ENCODE measurements at places on chromosomes 7 and 10. TPM values are rescaled to one million over a fixed set of nuclear protein-coding genes. Genes with fewer than 3 reads are reported as not detected.
A peak's percentile ranks its signal among the peaks of the same experiment; 100 is the strongest.

DNA sequence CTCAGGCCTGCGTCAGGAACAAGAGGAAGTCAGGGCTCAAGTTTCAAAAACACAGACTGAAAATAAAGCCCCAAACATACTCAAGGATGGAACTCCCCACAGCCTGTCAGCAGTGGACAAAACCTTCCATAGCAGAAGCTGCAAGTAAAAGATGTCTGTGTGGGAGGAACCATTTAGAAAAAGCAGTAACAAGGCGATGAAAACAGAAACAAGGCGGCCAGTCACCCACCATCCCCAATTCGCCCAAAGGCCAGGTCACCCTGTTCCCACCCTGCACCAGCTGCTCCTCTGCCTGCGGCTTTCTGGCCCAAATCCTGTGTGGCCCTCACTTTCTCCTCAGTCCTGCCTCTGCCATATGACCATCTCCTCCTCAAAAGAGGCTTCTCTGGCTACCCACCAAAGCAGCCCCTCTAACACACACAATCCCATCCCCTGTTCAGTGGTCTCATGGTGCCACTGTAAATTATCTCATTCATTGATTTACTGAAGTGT lies 27.8 kb downstream of the KCNMA1 start:
- no peaks in the 10 kb centered on the region for H3K36me3 ChIP-seq
- H3K27ac ChIP-seq = peak overlapping the region; percentile 35
- DNase-seq = no peak
- H3K4me3 ChIP-seq = no peak overlapping the region
- H3K27me3 ChIP-seq = no peaks in the 10 kb centered on the region

DNA sequence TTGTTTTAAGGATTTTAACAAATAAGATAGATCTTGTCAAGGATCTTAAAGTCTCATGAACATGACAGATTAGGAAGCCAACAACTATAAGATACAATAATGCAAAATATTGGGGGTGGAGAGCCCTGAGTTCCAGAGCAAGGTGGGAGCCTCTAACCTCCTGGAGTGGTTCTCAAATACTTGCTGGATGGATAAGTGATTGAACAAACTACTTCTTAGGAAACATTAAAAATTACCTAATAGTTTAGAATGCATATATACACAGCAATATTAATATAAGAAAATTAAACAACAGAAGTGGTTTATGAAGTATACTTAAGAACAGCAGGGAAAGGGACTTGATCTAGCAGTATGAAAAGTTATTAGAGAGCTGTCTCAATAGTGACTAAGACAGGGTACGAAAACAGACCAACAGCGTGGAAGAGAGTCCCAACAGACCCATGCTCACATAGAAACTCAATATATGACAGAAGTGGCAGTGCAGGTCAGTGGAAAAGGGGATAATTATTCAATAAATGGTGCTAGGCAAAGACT lies 28.3 kb downstream of the CRPPA start:
- no peaks in the 10 kb centered on the region for H3K27me3 ChIP-seq
- no peaks in the 10 kb centered on the region for H3K36me3 ChIP-seq
- H3K4me1 ChIP-seq = no peaks in the 10 kb centered on the region
- H3K27ac ChIP-seq = no peak overlapping the region

DNA sequence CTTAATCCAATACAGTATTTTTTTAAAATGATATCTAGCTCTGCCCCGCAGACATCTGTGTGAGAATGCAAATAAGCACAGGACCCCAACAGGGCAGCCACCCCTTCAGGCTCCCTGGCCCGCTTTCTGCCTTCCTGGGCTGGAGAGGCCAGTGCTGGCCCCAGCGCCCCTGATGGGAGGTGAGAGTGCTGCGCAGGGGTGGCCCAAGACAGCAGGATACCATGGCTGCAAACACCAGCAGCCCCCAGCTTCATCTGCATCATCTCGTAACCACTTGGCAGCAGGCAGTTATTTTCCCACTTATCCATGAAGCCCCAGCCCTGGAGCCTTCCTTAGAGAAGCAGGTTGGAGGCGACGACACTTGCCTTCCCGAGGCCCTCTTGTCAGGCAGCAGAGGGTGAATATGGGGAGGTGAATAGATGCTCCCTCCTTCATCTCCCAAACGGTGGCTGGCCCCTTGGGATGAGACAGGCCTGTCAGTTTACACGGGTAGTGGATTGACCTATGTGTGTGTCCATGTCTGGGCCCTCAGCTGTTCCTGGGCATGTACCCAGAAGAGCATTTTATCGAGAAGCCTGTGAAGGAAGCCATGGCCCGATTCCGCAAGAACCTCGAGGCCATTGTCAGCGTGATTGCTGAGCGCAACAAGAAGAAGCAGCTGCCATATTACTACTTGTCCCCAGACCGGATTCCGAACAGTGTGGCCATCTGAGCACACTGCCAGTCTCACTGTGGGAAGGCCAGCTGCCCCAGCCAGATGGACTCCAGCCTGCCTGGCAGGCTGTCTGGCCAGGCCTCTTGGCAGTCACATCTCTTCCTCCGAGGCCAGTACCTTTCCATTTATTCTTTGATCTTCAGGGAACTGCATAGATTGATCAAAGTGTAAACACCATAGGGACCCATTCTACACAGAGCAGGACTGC lies 71.2 kb downstream of the ALOX5 start:
- DNase-seq = peak; percentile 12
- H3K27ac ChIP-seq = no peak overlapping the region
- H3K27me3 ChIP-seq = no peaks in the 10 kb centered on the region
- H3K4me1 ChIP-seq = no peaks in the 10 kb centered on the region
- no peak overlapping the region for H3K4me3 ChIP-seq

DNA sequence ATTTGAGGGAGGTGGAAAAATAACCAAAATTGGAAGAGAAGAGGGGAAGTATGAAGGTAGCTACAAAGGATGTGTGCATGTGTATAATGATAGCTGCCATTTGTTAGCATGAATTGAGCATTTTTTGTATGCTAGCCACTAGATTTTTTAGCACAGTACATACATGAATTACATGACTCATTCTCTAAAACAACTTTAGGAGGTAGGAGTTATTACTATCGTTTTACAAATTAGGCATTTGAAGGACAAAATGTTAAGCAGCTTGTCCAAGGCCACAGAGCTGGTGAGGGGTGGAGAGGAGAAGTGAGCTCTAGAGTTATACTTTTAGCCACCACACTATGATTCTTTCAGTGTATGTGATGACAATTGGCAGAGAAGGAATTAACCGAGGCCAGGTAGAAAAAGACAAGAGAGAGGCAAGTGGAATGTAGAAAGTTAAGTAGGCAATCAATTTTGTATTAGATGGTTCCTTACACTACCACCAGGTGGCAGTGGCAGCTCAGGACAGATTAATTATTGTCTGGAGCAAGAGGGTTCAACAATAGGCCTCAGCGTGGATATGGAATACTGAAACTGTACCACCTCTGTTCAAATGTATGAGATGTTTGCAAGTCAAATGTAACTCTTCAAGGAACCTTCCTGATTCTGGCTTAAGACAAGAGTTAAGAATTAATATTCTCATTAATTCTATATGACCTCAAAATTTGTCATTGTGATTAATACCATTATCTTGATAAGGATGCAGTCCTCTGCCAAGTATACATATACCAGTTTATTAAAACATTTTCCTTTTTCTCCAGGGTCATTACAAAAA lies 128.0 kb downstream of the MBL2 start:
- H3K4me3 ChIP-seq = no peak overlapping the region
- H3K27me3 ChIP-seq = no peaks in the 10 kb centered on the region
- no peaks in the 10 kb centered on the region for H3K36me3 ChIP-seq
- peak; percentile 69 for DNase-seq
- H3K27ac ChIP-seq = no peak overlapping the region
- H3K4me1 ChIP-seq = no peaks in the 10 kb centered on the region

DNA sequence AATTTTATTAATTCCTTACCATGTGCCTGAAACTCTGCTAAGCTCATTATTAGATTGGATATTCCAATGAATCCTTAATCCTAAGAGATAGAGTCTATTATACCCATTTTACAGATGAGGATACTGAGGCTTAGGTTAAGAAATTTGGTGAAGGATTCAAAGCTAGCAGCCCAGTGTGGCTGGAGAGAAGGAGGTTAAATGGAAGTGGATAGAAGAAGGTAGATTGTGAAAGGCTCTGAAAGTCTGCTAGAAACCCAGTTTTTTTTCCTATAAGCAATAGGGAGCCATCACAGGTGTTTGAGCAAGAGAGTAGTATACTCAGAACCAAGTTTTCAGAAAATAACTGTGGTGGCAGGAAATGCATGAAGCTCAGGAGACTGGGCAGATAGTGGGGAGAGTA lies 265.8 kb upstream of the NEBL start:
- no peaks in the 10 kb centered on the region for H3K36me3 ChIP-seq
- H3K4me1 ChIP-seq = no peaks in the 10 kb centered on the region
- DNase-seq = no peak
- no peak overlapping the region for H3K27ac ChIP-seq
- no peak overlapping the region for H3K4me3 ChIP-seq

FAM25C gene
- not detected for total RNA-seq

All from Peyer's patch (tissue), 4 donors.